ENCODE measurements at places on chromosomes 2 and 18.

GRCh38 chr2:209556354-209556961, 132.6 kb downstream of the MAP2 start:
- DNase-seq = no peak

- DNase-seq = no peak
These were observed 106.3 kb upstream of the GATA6 start for GRCh38 chr18:22063102-22063501.

DNA sequence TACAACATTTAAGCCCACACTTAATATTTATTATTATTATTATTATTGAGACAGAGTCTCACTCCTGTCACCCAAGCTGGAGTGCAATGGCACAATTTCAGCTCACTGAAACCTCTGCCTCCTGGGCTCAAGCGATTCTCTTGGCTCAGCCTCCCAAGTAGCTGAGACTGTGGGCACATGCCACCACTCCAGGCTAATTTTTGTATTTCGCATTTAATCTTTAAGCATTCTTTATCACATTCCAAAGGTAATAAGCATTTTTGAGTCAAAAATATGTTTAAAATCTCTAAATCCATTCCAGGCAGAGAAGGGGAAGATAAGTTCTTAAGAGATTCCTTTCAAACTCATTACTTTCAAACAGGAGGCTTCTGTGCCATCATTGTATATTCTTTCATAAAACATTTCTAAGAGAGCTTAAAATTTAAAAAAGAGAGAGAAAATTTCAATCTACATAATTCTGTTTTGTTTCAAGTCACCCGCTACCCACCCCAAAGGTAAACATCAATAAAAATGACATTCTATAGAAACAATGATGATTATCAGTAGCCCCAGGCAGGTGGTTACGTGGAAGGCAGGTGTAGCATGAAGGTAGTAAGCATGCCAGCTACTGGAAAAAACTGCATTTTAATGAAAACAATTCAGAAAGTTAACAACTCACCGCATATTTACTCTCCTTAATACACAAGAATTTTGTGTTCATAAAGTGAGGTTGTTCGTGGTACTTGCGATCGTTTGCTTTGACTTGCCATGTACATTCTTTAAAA, 84.4 kb upstream of the NARS1 start:
- no peak for DNase-seq

- no peak for DNase-seq
These were observed 44.5 kb upstream of the SP3 start for GRCh38 chr2:174009488-174010223.

- DNase-seq = no peak
These were observed 2.1 kb upstream of the EPHA4 start for GRCh38 chr2:221574231-221574570.

DNA sequence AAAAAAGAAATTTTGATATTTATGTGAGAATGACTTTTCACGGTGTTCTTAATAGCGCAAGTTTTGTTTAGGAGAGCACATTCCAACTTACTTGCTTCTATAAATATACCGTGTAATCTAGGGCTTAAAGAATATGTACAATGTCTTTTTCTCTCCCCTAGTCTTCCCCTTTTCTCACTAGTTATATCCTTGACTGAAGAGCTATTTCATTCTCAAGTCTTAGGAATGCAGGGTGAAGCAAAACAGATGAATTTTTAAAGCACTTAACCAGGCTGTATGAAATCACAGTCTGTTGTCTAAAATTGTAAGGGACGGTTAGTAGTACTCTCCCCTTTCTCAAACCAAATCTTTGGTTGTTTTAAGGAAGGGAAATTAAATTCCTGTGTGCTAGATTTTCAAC, 29.6 kb upstream of the SLC30A6 start:
- no peak for DNase-seq

GRCh38 chr18:77223221-77223639, 26.4 kb upstream of the GALR1 start:
- no peak for DNase-seq

DNA sequence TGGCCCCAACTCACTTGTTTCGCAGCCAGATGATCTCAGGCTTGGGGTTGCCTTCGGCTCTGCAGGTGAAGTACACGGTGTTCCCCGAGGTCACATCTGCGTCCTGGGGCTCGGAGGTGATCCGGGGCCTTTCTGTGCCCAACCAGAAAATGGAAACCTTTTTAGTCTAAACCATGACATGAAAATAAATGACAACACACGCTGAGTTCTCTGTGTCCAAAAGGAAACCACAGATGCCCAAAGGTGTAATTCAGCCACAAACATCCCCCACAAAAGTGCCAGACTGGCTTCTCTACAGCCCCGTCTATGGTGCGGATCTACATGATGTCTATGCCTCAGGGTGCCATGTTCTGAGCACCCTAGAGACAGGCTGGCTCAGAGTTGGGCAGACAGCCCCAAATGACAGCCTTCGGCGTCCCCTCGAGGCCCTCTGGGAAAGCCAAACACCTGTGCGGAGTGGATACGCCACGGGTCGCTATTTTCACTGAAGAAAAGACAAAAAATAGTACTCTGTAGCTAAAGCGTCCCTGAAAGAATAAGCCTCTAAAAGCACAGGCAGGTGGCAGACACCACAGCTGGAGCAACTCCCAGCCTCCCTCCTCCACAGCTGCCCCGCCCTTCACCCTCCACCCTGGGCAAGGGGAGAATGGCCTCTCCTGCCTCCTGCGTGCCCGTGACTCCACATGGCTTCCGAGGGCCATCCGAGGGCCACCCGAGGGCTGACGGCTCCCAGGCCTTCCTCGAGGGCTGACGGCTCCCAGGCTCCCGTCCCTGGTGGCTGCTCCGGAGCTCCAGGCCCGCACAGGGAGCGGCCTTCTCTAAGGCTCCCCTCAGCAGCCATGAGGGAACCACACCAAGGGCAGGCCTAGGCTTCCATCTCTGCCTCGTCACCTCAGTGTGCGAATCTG, 67.1 kb downstream of the PXDN start:
- no peak for DNase-seq

- no peak for DNase-seq
These were observed 26.2 kb upstream of the CCNT2 start for GRCh38 chr2:134892282-134893035.

GRCh38 chr2:238346544-238346943, 26.2 kb downstream of the TRAF3IP1 start:
- no peak for DNase-seq

GRCh38 chr2:212076456-212076855, 462.1 kb downstream of the ERBB4 start:
- DNase-seq = no peak

- DNase-seq = no peak
These were observed 77.4 kb upstream of the GCFC2 start for GRCh38 chr2:75788154-75788553.

GRCh38 chr2:204538182-204539018, 6.9 kb upstream of the PARD3B start:
- DNase-seq = no peak

DNA sequence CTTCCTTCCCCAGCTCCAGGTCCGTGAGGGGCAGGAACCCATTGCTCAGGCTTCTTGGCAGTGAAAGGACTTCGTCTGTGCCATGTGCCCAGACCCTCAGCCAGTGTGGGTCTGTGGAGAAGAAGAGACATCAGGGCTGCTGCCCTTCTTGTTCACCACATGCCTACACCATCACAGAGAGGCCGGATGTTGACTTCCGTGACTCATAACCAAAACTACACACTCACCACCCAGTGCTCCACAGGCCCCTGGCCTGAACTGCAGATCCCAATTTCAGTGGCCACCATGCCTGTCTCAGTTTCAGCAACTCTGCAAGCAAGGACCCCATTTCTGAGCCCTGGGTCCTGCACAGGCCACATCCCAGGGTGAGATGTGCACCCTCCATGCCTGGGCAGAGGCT, 332.6 kb upstream of the SALL3 start:
- DNase-seq = no peak

GRCh38 chr18:10798727-10799550, 273.1 kb downstream of the NAPG start:
- DNase-seq = no peak

DNA sequence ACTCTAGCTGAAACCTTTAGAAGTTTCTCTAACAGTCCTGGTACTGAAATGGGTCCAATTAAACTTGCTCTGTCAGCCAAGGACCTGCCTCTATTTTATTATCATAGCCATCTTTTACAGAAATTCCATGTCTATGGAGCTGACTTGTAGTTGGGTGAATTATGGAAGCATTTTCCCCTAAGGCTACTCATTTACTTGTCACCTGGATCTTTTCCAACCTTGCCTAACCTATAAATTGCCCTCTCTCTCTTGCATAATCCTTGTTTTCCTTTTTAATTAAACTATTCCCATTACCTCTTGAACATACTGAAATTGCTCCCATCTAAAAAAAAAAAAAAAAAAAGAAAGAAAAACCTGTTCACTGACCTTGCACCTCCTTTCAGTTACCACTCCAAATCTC, 74.6 kb upstream of the DOK6 start:
- no peak for DNase-seq

DNA sequence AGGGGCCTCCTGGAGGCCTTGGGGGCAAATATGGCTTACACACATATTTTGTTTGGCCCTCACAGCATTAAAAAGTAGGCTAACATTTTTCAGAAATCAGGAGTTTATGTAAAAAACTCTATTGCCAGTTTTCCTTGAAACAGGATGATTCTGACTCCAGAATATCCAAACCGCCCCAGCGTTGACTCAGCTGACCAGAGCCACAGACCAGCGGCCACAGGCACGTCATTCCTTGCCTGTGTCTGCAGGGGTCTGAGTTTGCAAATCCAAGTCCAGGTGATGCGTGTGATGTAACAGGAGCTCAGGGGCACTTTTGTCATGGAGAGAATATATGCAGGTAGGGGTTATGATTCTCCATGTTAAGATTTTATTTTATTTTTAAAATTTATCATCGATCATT, 79.4 kb upstream of the ALKAL2 start:
- no peak for DNase-seq

DNA sequence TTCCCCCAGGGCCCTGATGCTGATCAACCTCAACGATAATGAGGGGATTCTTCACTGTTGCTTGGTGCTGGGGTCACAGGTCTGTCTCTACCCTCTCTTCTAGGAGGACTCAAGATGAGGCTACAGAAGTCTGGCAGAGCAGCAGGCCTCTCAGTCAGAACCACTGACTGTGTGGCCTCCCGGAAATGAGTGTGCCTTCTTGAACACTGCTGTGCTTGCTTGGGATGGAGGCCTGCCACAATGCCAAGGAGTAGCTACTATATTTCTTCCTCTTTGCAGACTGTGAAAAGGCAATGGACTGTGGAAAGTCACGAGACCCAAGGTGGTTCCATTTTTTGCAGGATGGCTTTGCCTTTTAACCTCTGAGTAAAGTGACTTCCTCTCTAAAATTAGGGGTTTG, 5.8 kb upstream of the HOXD1 start:
- no peak for DNase-seq

GRCh38 chr18:13232086-13232917, 13.7 kb downstream of the LDLRAD4 start:
- no peak for DNase-seq

- no peak for DNase-seq
These were observed 100.2 kb upstream of the SEC11C start for GRCh38 chr18:59039449-59039848.

DNA sequence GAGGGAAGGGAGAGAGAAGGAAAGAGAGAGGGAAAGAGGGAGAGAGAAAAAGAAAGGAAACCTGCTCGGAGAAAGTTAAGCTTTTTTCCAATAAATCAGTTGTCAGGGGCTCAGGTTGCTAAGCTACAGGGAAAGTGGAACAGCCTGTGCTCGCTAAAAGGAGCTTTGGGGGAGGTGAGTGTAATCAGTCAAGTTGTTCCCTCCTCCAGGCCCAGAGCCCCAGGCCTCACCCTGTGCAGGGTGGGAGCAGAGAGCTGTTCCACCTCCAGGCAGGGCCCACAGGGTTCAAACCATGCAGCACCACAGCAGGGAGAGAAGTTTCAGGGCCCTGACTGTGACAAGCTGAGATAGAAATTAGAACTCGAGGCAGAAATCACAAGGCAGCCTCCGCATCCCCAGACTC, 56.4 kb upstream of the PPP1CB start:
- no peak for DNase-seq

DNA sequence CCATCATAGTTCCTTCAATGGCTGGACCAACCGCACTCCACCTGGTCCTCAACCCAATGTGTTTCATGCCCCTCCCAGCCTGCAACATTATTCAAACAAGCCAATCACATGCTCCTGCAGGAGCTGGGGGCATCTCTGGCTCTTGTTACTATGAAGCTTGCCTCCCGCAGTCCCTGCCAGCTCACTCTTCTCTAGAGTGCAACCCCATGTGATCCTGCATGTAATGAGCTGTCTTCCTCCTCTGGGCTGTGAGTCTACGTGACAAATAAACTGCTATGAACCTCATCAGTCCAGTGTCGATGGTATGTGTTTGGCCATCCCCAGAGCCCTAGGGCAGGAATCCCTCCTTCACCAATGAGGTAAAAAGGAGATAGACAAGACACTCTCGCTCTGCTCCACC, 15.8 kb upstream of the BOD1L2 start:
- no peak for DNase-seq

GRCh38 chr2:120250640-120251039, 2.0 kb upstream of the RALB start:
- DNase-seq = no peak

- DNase-seq = no peak
These were observed 30.9 kb upstream of the NAB1 start for GRCh38 chr2:190618030-190618429.

- DNase-seq = no peak
These were observed 1.3 kb downstream of the TANC1 start for GRCh38 chr2:158969715-158970240.

GRCh38 chr18:59570101-59570775, 127.0 kb downstream of the CCBE1 start:
- DNase-seq = peak; percentile 21

- no peak for DNase-seq
These were observed 6.8 kb downstream of the GALM start for GRCh38 chr2:38672445-38673391.

- DNase-seq = no peak
These were observed 155.3 kb downstream of the GFPT1 start for GRCh38 chr2:69231612-69232277.

- no peak for DNase-seq
These were observed 57.7 kb downstream of the METTL4 start for GRCh38 chr18:2513616-2514015.

- DNase-seq = no peak
These were observed 487.4 kb upstream of the CELF4 start for GRCh38 chr18:38052879-38053590.

DNA sequence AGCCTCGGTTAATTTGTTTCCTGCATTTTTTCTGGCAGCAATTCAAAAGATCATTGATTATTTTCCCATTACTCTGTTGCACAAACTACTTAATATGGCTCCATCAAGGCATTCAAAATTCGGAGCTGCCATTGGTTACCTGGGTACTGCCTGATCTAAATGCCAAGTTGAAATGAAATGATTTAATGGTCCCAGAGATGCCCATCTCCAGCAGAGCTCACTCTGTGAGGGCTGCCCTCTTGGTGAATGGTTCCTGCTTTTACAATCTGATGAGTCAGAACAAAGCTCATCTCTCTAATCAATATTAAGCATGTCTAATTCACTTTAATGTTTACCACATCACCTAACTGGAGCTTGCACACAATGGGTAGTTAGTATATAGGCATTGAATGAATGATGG, 126.1 kb downstream of the CTNNA2 start:
- DNase-seq = no peak

DNA sequence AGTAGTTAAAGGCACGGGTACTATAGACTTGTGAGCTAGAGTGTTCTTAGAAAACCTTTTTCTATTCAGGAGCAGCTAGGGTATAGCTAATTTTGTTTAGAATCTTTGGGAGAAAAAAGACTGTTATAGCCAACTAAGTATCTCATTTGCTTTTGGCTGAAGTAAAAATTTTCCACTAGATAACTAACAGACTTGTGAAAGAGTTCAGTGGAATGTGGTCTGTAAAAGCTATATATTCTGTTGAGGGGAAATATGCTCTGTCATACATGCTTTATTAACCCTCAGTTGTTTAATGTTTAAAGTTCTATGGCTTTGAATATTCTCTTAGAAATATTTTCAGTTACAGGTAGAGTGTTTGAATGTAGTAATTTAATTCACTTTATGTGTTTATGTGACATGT, 49.7 kb downstream of the RIF1 start:
- peak; percentile 40 for DNase-seq

Data from skin of body (tissue), 3 donors.